CD4-positive, alpha-beta T cell treated with Interleukin-2 at 100 ng/mL for 4 hours (primary cell): ENCODE measurements at places on chromosomes 13 and 19.

- DNase-seq, result no peak
Measured at GRCh38 chr13:77040835-77041234, 13.9 kb upstream of the FBXL3 start.

GRCh38 chr13:62337109-62337880, 921.6 kb upstream of the PCDH20 start:
- no peak for DNase-seq

DNA sequence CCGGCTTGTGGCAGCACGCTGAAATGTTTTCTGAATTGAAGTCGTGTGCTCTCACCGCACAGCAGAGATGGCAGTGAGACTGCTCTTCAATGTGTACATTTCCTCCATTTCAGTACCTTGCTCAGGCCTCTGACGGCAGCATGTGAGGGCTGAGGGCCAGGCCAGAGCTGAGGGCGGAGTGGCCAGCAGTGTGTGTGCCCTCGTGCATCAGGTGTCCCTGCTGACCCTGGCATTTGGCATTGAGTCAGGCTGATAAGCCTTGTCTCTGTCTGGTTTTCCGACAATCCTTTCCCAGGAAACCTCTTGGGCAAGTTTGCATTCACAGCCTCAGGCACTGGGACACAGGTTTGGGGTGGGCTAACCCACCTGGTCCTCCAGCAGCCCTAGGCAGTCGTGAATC, 62.3 kb downstream of the EFNB2 start:
- no peak for DNase-seq

GRCh38 chr19:11044431-11044830, 44.8 kb upstream of the LDLR start:
- no peak for DNase-seq

GRCh38 chr13:109415057-109415456, 371.3 kb downstream of the IRS2 start:
- DNase-seq, result no peak

GRCh38 chr19:42271861-42272534, 2.9 kb downstream of the CIC start:
- no peak for DNase-seq

DNA sequence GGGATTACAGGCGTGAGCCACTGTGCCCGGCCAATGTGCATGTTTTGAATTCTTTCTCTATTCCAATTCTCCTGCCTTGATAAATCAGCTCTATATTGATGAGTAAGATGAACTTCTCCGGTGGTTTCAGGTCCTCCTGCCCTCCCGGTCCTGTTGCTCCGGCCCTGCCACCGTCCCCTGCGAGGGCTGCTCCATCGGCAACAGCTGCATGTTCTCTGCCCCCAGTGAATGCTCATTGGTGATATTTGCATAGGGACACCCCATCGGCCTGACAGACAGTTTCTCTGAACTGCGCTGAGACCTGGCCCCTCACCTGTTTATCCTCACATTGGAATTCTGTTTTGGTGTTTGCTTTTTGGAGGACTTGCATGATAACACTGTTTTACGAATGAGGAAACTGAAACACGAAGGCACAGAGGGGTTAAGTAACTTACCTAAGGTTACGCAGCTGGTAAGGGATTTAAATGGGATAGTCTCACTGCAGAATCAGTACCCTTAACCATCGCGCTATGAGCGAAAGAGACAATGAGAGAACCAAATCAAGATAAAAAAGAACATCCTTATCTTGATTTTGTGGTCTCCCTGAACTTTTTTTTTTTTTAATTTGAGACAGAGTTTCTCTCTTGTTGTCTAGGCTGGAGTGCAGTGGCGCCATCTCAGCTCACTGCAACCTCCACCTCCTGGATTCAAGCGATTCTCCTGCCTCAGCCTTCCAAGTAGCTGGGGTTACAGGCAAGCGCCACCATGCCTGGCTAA, 32.2 kb downstream of the ZNF557 start:
- no peak for DNase-seq

GRCh38 chr19:35119091-35119490, 3.5 kb downstream of the FXYD3 start:
- no peak for DNase-seq

DNA sequence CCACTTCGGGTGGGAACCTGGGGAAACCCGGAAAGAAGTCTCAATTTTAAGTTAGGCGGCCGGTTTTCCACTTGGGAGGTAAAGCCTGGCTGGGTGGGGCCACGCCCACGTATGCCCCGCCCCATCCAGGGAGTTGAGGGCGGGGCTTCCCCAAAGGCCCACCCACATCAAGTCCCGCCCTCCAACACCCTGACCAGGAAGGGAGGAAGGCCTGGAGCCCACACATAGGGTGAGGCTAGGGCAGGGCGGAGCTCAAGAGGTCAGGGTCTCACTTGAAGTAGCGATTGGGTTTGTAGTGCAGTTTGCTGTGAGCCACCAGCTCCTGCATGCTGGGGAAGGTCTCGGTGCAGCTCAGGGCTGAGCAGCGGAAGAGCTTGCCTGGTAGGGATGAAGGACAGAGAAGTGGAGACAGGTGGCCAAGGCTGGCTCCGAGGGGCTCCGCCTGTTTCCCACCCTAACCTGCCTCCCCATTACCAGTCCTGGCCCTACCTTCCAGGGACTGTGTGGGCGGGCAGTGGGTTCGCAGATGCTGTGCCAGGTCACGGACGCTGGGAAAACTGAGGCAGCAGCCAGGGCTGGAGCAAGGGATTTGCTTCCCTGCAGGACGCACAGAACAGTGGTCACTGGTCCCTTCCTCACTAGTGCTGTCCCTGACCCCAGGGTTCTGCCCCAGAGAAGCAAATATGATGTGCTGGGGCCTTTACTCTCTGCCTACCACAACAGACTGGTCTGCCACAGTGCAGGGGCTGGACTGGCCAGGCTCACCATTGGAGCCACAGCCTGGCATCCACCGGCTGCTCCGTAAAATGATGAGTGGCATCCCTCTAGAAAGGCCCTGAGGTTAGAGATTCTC, 1.6 kb downstream of the ZNF414 start:
- no peak for DNase-seq

DNA sequence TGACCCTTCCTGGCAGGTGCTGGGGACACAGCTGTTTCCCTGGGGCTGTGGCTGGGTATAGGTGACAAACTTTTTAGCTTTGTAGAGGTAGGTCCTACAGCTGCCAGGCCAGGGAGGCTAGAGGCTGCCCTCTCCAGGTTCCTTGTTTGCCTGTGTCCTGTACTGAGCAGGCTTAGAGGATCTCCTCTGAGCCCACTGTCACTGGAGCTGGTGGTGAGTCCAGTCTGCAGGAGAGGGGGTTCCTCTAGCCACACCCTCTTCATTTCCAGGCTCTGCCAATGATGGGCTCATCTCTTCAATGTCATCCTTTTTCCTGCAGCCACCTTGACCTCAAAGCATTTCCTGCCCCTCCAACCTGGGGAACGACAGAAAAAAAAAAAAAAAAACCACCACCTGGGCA, 12.6 kb upstream of the RAB11B start:
- DNase-seq, result no peak

DNA sequence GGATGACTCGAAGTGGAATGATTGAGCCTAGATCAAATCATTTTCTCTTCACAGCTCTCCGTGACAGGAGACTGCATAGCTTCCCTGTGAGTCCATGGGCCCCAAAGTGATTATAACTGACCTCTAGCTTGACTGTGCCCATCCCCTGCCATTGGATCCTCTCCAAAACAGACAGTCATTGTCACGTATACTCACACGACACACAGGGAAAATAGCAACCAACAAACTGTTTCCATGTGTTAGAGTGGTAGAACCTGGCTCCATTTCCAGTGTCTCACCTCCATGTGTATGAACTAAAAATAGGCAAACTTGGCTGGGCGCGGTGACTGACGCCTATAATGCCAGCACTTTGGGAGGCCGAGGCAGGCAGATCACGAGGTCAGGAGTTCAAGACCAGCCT, 48.8 kb upstream of the NPAS1 start:
- no peak for DNase-seq

- DNase-seq, result no peak
Measured at GRCh38 chr19:11499890-11500420, 5.7 kb downstream of the ZNF653 start.

DNA sequence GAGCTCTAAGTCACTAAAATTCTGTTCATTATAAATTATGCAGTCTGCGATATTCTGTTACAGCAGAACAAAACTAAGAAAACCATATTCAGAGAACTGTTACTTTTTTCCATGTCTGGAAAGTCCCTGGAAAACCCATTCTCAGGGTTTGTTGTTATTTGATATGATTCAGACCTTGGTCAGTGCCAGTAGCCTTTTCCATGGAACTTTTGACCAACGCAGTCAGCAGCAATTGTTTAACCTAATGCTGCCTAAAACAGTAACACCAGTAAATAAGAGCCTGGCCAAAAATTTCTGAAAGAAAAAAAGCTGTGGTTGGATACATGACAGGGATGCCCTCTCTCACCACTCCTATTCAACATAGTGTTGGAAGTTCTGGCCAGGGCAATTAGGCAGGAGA, 402.7 kb downstream of the TBC1D4 start:
- no peak for DNase-seq

- no peak for DNase-seq
Measured at GRCh38 chr13:106919638-106920037, 351.7 kb upstream of the ARGLU1 start.

DNA sequence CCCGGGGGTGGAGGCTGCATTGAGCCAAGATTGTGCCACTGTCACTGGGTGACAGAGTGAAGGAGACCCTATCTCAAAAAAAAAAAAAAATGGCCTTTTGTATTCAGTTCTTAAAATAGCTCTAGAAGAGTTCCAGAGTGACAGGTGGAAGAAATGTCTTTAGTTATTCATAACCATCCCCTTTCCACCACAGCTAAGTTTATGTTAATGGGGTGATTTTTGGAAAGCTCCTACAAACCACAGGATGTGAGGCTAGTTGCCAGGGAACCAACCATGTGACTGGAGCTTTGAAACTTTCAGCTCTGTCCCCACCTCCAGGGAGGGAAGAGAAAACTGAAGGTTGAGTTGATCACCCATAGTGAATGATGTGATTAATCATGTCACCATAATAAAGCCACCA, 6.9 kb downstream of the ZNF490 start:
- peak; percentile 63 for DNase-seq

- DNase-seq, result no peak
Measured at GRCh38 chr13:64164435-64164834, 2748.8 kb upstream of the PCDH20 start.

GRCh38 chr19:44904426-44904994, 1.1 kb upstream of the APOE start:
- DNase-seq, result no peak

- no peak for DNase-seq
Measured at GRCh38 chr19:55175117-55175867, 4.8 kb downstream of the SYT5 start.

DNA sequence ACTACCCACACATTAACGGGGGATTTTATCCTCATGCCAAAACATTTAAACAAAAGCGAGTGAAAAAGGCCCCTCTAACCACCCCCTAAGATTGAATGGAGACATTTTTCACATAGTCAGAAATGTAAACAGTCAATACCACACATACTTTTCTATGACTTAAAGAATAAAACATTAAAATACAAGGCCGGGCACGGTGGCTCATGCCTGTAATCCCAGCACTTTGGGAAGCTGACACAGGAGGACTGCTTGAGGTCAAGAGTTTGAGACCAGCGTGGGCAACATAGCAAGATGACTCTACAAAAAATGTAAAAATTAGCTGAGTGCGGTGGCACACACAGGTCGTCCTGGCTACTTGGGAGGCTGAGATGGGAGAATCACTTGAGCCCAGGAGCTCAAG, 47.3 kb downstream of the MPHOSPH8 start:
- DNase-seq, result no peak

GRCh38 chr19:29753934-29754305, 38.9 kb upstream of the C19orf12 start:
- DNase-seq, result no peak

DNA sequence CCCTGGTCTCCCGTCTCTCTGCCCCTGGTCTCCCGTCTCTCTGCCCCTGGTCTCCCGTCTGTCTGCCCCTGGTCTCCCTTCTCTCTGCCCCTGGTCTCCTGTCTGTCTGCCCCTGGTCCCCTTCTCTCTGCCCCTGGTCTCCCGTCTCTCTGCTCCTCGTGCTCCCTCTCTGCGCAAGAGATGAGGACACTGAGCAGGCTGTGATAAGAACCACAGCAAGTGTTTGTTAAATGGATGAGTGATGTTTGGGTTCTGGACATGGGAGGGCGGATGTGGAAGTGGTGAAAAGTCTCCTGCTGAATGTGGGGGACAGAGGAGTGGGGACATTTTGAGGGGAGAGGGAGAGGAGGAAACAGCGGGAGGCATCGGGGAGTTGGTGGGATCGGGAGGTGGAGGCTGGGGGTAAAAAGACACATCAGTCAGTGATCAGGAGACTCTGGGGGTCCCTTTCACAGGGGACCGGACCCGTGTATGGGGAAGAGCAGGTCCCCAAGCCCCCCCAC, 8.0 kb downstream of the NPAS1 start:
- DNase-seq, result no peak

DNA sequence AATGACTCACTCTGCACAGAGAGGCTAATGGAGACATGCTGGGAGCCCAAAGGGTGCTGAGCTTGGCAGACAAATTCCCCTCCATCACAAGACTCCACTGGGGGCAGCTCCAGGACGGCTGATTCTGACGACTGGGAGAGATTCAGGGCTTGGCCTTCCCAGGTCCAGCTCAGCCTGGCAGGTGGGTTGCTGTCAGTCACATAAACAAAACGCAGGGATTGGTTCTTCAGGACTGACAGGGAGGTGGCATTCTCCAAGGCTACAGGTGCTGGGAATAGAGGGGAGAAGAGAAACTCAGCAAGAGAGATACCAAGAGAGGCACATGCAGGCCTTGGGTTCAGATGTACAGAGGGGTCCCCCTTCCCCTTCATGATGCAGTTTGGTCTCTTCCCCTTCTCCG, 10.7 kb upstream of the ZNF175 start:
- DNase-seq, result no peak

- DNase-seq, result no peak
Measured at GRCh38 chr19:38024992-38025908, 118.2 kb downstream of the SIPA1L3 start.

- DNase-seq, result no peak
Measured at GRCh38 chr13:24443366-24443765, 69.2 kb downstream of the PARP4 start.

DNA sequence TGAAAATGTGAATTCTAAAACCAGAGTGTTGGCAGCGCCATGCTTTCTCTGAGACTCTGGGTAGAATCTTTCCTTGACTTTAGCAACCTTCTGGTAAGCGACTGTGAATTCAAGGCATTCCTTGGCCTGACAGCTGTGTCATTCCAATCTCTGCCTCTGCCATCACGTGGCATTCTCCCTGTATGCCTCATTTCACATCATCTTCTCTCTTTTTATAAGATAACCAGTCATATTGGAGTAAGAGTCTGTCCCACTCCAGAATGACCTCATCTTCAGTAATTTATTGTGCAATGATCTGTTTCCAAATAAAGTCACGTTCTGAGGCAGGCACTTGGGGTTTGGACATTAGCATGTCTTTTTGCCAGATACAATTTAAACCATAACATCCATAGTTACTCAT, 103.4 kb upstream of the POSTN start:
- DNase-seq, result no peak

- peak; percentile 42 for DNase-seq
Measured at GRCh38 chr19:5953680-5954213, 24.2 kb downstream of the RANBP3 start.

GRCh38 chr13:80239571-80240255, 101.2 kb downstream of the SPRY2 start:
- DNase-seq, result no peak
